T-helper 22 cell (primary cell): ENCODE measurements at places on chromosomes 13 and 19.

DNA sequence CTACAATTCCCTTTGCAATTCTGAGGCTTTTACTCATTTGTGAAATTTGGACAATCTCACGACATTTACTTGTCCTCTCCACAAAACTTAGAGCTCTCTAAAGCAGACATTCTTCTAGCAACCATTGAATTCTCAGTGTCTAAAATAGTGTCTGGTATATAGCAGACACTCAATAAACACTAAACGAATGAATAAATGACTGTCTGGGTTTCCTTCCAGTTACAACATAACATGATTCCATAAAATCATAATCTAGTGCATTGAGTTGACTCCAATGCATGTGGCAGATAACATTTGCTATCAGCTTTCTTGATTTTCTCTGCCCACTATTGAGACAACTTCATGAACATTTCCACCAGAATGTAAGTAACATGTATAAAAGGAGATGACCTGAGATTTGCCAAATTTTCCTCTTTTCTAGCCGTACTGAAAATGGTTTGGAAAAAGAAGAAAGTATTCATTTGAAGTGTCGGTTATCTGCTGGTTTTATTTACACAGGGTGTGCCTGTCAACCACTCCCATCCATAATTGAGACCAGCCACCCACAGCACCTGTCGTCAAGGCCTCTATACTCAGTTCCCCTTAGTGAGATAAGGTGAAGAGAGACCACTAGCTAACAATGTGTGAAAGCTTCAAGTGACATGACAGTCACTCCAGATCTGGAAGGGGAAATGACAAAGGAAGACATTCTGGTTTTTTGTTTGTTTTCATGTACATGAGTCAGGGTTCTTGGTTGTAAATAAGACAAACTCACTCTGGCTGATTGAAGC lies 4.8 kb upstream of the SERP2 start:
- DNase-seq: no peak

- DNase-seq: no peak
Measured at GRCh38 chr13:66745307-66745706, 484.8 kb downstream of the PCDH9 start.

DNA sequence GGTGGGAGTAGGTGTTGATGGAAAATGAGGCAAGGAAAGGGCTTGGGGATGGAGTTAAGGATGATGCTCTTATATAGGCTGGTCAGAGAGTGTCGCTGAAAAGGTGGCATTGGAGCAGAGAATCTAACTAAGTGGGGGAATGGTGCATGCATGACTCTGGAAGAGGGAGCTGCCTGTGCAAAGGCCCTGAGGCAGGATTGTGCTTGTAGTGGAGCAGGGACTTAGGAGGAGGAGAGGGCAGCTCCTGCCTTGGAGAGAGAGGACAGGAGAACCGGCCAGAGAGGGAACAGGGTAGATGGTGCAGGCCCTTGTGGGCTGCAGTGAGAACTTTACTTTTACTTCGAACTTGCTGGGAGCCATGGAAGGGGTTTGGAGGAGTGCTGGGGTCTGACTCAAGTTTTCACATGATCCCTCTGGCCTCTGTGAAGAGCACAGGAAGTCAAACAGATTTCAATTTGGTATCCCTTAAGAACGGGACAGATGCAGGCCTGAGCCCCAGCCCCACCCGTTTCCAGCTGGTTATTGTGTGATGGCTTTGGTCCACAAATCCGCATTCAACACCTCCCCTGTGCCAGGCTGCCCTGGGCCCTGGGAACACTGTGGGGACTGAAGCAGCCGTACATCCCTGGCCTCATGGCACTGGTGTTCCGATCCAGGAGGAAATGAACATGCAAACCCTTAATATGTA lies 7.0 kb downstream of the AP2A1 start:
- no peak for DNase-seq

GRCh38 chr13:88068316-88068715 lies 397.1 kb downstream of the SLITRK5 start:
- DNase-seq: no peak

DNA sequence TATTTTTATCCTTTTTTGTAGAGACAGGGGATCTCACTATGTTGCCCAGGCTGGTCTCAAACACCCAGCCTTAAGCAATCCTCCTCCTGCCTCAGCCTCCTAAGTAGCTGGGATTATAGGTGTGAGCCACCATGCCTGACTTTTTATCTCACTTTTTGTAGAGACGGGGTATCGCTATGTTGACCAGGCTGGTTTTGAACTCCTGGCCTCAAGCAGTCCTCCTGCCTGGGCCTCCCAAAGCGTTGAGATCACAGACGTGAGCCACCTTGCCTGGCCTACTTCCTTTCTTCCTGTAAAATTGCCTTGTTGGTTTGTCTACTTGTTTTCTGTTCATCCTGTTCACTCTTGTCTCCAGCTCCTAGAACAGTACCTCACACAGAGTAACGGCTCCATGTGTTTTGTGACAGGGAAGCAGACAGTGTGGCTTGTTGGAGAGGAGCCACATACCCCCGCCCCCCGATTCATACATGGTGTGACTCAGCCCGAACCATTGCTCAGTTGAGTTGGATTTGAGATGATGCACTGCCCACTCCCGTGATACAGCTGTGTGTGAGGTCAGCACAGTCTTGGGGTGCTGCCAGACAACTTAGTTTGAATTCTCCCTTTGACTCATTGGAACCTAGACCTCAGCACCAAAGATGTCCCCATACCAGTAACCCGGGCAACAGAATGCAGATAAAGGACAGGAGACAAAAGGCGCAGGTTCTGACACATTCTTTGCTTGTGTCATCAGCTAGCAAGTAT lies 34.2 kb downstream of the GPR42 start:
- no peak for DNase-seq

DNA sequence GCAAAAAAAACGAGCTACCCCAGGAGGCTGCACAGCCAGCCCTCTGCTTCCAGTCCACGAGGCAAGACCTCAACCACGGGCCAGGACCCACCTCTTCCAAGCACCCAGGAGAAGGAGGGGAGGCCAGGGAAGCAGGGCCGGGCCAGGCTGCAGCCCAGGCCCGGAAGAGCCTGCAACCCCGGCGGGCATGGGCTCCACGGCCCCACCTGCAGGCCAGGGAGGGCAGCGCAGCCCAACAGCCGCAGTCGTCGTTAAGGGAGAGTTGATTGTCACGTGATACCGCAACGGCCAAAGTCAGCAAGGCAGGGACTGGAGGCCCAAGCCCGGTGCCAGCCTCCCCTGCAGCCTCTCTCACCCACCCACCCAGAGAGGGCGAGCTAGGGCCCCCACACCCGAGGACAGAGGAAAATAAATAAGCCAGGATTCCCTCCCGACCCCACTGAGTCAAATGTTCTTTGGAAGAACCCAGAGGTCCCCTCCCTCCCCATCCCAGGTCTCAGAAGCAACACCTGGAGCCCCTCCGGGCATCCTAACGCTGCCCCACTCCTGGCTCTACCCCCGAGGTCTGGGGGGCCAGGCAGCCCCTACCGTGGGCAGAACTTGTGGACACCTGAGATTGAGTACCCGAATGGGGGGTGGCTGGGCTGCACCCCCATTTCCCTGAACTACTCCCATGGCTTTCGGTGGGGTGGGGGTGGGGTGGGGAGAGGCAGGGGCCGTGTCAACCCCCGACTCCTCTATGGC lies 5.2 kb upstream of the REXO1 start:
- peak; percentile 63 for DNase-seq

- no peak for DNase-seq
Measured at GRCh38 chr19:42469311-42470235, 26.8 kb upstream of the CXCL17 start.

- no peak for DNase-seq
Measured at GRCh38 chr13:26112843-26113242, 61.0 kb upstream of the SHISA2 start.

GRCh38 chr19:16778796-16779411 lies 50.3 kb upstream of the SIN3B start:
- no peak for DNase-seq

DNA sequence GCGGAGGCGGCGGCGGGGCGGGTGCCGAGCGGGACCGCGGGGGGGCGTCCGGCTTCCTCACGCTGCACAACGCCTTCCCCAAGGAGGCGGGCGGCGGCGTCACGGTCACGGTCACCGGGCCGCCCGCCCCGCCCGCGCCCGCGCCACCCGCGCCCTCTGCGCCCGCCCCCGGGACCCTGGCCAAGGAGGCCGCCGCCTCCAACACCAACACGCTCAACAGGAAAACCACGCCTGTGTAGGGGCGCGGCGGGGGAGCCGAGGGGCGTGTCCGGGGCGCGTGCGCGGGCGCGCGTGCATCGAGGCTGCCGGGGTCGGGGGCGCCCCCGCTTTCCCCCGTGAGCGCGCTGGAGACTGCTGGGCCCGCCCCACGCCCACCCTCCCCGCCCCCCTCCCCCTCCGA lies 8.8 kb upstream of the CACNG6 start:
- DNase-seq: no peak

DNA sequence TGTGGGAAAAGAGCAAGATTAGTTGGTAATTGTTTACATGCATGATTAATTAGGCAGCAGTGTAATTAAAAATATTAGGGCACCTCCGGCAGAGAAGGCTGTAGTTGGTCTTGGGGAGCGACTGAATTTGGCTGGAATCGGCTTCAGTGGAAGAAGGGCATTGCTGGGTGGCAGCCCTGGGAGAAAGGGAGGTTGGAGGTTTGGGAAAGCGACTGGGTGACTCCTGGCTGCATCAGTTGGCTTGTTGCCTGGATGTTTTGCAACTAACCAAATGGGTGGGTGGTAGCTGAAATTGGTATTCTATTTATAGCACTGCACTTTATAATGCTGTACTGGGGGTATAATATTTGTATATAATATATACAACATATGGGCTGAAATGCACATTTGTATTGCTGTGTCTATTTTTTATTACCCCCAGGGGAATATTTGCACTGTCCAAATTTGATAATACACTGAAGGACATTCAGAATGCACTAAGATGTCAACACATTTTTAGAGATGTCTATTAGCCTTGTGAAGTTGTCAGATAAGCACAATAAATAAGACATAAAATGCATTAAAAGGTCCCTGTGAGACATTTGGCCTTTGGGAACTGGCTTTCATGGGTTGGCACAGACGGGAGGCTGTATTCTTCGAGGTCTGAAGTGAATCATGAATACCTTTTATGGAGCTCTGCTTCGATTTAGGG lies 1.7 kb downstream of the B3GLCT start:
- DNase-seq: no peak

- DNase-seq: no peak
Measured at GRCh38 chr19:51959791-51960190, 26.8 kb downstream of the ZNF350 start.

GRCh38 chr13:27728271-27728670 lies 64.0 kb upstream of the GSX1 start:
- no peak for DNase-seq

GRCh38 chr13:43664700-43665191 lies 122.0 kb downstream of the ENOX1 start:
- DNase-seq: no peak

GRCh38 chr13:88752041-88752440 lies 1080.9 kb downstream of the SLITRK5 start:
- no peak for DNase-seq

GRCh38 chr19:30046522-30046921 lies 104.5 kb downstream of the URI1 start:
- DNase-seq: no peak

DNA sequence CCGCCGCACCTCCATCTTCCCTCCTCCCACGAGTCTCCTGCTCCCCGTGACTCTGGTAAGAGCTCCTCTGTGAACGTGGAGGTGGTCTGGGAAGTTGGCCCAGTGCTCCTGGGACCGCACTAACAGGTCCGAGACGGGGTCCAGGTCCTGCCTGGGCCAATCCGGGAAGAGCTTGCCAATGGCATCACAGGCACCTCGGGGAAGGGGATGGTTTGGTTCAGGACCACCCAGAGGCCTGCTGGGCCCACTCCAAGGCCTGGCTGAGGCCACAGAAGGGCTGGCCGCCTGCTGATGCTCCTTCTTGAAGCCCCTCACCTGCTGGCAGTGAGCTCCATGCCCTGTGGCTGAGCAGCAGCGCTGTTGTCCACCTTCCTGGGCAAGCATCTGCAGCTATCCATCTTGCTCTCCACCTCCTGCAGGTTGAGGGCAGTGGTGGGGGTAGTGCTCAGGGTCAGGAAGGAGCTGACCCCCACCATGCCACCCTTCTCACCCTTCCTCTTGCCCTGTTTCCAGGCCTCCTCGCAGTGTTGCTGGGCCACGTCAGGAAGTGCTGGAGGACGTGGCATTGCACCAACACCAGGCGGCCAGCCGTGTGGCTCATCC lies 41.2 kb upstream of the TPM4 start:
- DNase-seq: no peak

GRCh38 chr13:23399347-23399746 lies 34.2 kb downstream of the SACS start:
- DNase-seq: no peak

- DNase-seq: no peak
Measured at GRCh38 chr13:33918199-33918932, 100.4 kb downstream of the RFC3 start.

GRCh38 chr13:113953561-113953960 lies 20.3 kb downstream of the C13orf46 start:
- DNase-seq: no peak

- DNase-seq: no peak
Measured at GRCh38 chr13:113506025-113506685, 15.6 kb upstream of the DCUN1D2 start.

GRCh38 chr13:26604784-26605545 lies 47.5 kb downstream of the WASF3 start:
- no peak for DNase-seq

DNA sequence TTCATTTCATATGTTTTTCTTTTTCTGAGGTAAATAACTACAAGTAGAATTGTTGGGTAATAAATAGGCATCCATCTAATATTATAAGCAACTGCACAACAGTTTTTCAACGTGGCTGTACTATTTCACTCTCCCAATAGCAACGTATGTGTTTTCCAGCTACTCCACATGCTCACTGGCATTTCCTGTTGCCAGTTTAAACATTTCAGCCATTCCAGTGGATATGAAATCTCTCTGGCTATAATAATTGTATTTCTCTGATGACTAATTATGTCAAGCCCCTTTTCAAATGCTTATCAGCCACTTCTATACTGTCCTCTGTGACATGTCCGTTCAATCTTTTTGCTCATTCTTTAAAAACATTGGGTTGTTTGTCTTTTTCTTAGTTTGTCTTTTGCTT lies 26.8 kb upstream of the ALOX5AP start:
- no peak for DNase-seq

- DNase-seq: no peak
Measured at GRCh38 chr19:50790922-50791467, 780 bp downstream of the ACP4 start.

DNA sequence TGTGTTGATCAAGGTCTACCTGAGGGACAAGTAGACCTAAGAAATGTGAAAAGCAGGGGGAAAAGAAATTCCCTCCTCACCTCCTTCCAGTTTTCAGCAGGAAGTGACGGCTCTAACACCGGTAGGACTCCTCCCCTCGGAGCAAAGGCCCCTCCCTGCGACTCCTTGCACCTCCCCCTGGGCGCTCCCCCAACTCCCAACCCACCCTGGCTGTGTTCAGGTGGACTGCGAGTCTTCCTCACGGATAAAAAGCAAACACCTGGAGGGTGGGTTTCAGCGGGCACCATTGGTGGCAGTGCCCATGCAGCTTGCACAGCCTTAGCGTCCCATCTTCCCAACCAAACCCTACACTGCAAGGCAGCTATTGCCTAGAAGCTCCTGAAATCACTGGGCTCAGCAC lies 124.5 kb downstream of the COL4A1 start:
- DNase-seq: no peak

- DNase-seq: no peak
Measured at GRCh38 chr19:1633269-1633826, 19.1 kb downstream of the TCF3 start.

GRCh38 chr13:59701261-59701660 lies 462.5 kb downstream of the DIAPH3 start:
- no peak for DNase-seq

- DNase-seq: no peak
Measured at GRCh38 chr19:42553292-42554045, 25.2 kb upstream of the CEACAM1 start.
